GM12892 (cell line): ENCODE measurements at places on chromosomes 1 and 21.

- DNase-seq: no peak
These were observed 55.8 kb downstream of the SLC9A1 start for GRCh38 chr1:27099135-27099586.

DNA sequence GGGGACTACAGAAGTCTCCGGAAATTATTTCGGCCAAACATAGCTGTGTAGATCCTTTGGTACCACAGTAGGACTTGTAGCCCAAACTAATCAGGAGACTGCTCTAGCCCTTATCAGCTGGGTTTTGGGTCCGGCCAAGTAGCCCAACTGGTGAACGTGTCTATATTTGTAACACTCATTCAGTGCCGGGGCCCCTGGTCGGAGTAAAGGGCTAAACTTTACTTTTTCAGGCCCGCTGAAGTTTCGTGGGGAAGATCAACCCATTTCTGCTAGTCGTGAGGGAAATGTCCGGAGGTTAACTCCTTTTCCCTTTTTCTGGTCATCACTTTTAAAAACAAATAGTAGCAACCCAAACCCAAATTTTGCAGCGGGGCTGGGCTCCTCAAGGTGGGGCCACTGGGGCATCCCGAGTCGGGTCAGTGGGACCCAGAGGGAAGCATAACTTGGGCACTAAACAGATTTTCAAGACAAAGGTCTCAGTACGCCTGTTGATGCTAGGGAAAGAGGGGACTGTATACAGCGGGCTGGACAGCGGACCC is 1.7 kb downstream of the LHX9 start:
- no peak for DNase-seq

- no peak for DNase-seq
These were observed 2.0 kb upstream of the ZNF678 start for GRCh38 chr1:227561241-227561907.

- no peak for DNase-seq
These were observed 51.6 kb downstream of the CRB1 start for GRCh38 chr1:197319631-197320030.

- DNase-seq: no peak
These were observed 79.9 kb downstream of the PRDM2 start for GRCh38 chr1:13779930-13780329.

DNA sequence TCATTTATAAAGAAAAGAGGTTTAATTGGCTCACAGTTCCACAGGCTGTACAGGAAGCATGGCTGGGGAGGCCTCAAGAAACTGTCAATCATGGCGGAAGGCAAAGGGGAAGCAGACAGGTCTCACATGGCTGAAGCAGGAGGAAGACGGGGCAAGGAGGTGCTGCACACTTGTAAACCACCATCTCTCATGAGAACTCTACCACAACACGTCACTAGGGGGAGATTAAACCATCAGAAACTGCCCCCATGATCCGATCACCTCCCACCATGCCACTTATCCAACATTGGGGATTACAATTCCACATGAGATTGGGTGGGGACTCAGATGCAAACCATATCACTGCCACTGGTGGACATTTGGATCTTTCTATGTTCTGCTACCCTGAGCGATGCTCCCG is 351.4 kb downstream of the NPHP4 start:
- DNase-seq: no peak

DNA sequence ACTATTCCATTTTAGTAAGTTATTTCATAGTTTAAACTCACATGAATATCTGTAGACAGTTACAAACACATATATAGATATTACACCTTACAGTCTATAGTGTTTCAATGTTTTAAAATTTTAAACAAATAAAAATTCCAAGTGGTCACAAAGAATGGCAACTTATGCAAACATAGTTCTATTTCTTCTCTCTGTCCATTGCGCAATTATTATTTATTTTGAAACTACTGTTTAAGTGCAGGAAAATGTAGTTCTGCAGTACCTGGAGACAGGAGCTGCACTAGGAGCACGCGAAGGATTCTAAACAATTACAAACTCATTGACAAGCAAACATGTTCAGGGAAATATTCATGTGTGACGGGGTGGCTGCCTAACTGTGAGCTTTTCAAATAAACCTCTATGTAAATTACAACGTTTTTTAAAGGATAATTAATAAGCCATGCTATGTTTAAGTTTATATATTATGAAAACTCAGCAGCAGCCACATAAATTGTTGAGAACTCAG is 312.0 kb upstream of the DUSP10 start:
- DNase-seq: no peak

DNA sequence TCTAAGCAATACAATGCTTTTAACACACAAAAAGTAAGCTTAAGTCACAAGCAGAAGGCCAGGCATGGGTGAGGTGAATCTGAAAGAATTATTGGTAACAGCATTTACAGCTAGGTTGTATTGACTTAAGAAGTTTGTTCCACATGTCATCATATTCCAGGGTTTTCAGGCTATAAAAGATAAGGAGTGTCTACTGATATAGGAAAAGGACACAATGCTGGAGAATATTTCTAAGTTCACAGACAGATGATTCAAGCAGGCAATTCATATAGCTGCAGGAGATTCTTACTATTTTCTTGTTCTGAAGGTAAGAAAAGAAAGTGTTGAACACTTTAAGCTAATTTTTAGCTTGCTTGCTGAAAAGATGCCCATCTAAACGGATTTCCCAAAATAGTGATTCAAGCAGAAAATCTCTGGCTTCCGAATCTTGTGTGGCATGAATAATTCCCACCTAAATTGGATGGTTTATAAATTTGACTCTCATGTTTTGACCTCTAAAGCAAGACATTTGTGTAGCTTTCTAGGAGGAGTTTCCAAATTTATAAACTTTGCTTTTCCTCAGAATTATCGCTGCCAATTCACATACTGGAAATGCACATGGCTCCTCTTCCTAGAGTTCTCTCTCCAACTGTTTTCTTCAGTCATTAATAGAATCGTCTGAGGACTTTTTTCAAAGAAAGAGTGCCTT is 95.6 kb upstream of the LBR start:
- no peak for DNase-seq

GRCh38 chr1:225937048-225937968 is 3.7 kb downstream of the LEFTY2 start:
- DNase-seq: no peak

- no peak for DNase-seq
These were observed 24.8 kb upstream of the ALDH4A1 start for GRCh38 chr1:18927082-18927653.

DNA sequence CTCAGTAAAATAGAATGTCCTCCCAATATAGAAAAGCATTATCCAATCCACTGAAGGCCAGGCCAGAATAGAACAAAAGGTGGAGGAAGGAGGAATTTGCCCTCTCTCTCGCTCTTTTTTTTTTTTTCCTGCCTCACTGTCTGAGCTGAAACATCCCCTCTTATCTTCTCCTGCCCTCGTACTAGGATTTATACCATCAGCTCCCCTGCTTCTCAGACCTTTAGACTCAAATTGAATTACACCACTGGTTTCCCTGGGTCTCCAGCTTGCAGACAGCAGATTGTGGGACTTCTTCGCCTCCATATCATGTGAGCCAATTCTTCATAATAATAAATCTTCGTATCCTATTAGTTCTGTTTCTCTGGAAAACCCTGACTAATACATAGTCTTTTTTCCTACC is 4.9 kb upstream of the ZMYM6 start:
- DNase-seq: no peak

GRCh38 chr1:3504151-3504821 is 49.8 kb downstream of the ARHGEF16 start:
- no peak for DNase-seq
